HL-60 (cell line): ENCODE measurements at places on chromosomes 12 and 14.
A peak's percentile ranks its signal among the peaks of the same experiment; 100 is the strongest.

DNA sequence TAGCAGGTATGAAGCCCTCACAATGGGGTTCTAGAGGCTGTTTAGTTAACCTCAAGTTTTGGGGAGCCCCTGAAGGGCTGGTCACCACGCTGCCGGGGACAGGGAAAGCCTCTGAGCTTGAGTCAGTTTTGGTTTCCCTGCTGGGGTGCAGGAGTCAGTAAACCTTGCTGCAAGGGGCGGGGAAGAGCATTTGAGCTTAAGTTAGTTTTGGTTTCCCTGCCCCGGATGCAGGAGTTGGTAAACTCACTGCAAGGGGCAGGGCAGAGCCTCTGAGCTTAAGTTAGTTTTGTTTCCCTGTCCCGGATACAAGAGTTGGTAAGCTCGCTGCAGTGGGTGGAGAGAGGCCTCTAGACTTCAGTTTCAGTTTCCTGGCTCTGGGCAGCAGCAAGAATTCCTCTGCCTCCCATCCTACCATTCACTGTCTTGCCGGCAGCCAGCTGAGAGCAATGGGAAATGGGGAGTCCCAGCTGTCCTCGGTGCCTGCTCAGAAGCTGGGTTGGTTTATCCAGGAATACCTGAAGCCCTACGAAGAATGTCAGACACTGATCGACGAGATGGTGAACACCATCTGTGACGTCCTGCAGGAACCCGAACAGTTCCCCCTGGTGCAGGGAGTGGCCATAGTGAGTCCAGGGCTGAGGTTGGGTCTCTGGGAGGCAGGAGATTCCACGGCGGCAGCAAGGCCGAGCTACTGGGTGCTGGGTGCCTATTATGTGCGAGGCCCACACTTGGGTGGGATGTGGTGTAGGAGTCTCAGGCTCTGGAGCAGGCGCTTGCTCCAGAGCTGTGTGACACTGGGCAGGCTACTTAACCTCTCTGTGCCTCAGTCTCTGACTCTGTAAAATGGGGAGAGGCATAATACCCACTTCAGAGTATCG lies at the start of gene OAS2:
OAS2 (plus strand) TSS at position 357 of the 878 bp plus-strand sequence; CDS start at position 447, 90 bp downstream.
- no peak for DNase-seq

- DNase-seq: no peak
These were observed 87.2 kb downstream of the DDX51 start for GRCh38 chr12:132056951-132057350.

DNA sequence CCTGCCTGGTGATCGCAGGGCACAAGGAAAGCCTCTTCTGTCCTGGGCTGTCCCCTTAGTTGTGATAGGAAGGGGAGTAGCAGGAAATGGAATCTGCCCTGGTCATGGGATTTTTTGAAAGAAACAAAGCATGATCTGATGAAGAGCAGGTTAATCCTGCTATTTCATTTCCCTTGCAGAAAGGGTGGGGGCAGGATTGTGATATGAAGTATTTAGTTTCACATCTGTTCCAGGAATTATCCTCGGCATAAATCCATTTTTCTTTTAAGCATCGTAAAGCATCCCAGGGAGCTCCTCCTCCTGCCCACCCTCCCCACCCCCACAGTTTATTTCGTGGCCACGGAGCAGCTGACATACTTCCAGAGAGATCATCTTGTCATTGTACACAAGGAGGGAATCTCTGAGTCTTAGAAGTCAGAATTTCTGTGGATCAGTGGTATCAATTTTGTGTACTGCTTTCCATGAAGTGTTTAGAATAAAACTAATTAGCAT lies 53.1 kb downstream of the TGFB3 start:
- DNase-seq: no peak

- no peak for DNase-seq
These were observed 25.4 kb downstream of the UTP20 start for GRCh38 chr12:101305226-101305779.

DNA sequence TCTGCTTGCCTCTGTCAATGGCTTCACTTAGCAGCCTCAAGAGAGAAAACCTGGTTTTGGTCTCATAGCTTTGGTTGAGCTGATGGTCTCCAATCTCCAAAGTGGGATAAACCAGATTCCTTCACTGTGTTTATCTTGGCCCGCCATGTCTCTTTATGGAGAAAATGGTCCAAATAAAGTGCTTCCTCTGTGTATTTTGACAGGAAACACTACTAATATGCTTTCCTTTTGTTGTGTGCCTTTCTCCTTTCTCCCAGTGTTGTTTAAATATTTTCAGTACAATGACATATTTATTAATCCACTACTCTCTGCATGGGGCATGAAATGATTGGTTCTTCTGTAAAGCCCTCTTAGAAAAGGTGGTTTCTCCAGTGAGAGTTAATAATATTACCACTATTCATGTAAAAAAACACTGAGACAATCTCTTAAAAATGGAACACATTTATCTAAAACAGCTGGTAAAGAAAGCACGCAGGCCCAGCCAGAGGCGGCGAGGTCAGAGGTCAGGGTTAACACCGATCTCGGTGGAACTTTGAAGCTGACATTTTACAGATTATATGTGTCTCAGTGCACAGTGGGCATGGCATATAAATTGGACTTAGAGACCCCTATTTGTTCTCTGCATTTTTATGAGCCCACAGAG lies 24.2 kb downstream of the TMEM30B start:
- no peak for DNase-seq

DNA sequence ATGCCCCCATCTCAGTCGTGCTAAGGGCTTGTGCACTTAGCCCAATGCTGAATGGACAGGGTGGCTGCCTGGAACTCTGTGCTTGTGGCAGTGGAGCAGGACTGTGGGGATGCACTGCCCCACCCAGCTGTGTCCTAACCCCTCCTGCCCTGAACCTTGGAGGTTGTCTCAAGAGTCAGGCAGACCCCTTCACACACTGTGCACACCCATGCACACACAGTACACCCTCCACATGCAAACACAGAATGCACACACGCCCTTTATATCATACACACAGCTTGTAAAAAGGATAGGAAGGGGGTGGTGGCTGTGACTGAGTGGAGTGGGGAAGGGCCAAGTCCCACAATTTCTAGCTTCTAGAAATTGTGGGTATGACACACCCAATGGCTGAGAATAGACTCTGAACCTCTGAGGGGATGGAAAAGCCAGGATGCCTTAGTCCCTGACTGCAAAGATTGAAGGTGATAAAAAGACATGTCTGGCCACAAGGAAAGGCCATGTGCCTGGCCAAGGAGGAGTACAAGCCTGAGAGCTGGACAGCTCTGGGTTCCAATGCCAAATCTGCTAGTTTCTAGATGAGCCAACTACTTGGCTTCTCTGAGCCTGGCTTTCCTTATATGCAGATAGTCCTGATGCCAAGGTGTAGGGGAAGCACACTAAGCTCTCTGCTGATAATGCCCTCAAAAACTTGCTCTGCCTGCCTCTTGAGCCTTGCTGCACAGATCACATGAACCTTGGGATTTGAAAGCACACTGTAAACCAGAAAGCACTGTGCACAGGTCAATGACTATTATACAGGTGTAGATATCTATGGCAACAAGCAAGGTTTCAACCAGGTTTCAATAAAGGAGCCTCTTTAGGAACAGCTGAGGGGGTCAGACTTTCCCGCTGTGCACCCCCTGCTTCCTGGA lies 8.4 kb downstream of the KRT8 start:
- no peak for DNase-seq

DNA sequence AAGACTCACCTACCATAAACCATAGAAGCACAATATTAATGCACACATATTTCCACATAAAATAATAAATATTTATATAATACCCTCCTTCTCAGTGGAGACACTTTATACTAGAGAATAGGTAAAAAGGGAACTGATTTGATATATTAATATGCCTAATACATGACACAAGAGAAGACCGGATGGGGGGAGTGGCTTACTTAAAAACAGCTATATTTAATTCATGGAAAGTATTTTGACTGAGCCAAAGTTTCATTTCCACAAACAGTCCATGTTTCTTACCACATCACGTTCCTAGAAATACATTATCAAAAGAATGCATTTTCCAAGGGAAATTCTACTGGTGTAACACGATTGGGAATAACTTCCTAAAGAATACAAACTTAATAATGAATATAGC lies 63.4 kb downstream of the ITPR2 start:
- no peak for DNase-seq

DNA sequence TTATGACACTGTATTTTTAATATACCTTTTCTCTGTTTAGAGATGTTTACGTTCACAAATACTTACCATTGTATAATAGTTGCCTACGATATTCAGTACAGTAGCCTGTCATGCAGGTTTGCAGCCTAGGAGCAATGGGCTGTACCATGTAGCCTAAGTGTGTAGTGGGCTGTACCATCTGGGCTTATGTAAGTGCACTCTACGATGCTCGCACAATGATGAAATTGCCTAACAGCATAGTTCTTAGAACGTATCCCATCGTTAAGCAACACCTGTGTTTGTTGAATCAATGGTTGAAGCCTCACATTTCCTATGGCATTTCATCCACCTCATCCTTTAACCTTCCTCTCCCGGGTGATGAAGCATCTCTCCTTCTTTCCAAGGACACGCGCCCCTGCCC lies 12.5 kb upstream of the EML1 start:
- DNase-seq: no peak

- DNase-seq: no peak
These were observed 112.2 kb upstream of the USP44 start for GRCh38 chr12:95663525-95663924.

DNA sequence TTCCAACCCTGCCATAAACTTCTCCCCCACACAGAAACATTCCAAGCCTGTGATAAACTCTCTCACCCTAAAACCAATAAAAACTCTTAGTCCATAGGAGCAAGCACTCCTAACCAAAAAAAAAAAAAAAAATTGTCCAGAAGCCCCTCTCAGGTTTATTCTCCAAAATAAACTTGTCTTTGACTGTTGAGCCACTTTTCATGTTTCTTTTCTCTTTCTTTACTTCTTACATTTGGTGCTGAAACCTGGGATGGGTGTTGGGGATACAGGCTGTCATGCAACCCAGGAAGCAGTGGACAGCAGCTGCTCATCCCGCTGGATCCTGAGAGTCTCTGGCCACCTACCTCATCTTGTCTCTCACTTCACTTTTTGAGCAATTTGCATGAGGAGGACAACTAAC lies 2.0 kb upstream of the ADAM20 start:
- no peak for DNase-seq

DNA sequence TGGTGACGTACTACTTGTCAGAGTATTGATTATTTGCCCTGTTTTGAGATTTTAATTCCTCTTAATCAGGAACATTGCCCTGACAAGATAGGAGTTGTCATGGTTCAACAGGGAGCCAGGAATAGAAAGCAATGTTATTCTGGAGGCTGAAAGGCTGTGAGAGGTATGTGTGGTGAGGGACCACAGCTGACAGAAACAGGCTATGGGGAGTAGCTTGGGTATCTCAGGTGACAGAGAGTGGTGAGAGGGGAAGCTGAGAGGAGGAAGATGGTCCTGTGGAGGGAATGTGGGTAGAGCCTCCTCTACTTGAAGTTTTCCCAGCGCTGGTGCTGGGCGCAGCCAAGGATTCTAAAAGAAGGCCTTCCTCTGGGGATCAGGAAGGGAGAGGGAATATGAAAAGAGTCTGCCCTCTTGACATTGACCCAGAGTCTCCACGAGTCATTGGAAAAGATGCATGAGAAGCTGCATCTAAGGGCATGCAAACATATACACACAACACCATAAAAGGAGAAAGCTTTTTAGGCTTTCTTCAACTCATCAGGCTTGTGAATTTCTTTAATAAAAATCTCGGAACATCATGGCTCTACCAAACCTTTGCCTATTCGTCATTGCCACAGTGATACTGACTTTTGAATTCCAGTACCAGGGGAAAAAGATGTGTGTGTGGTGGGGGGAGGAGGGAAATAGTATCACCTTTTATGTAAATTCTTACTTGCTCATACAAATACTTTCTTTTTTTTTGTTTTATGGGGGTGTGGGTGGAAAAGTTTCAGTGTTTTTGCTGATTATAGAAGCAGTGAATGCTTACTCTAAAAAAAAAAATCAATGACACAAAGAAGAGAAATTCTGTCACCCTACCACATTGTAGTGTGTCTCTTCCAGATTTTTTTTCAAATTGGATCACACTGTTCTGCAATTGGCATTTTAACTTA lies 39.9 kb upstream of the DHRS7 start:
- no peak for DNase-seq

GRCh38 chr12:88202500-88202899 lies 60.4 kb downstream of the TMTC3 start:
- no peak for DNase-seq

GRCh38 chr12:101927036-101927435 lies 49.7 kb downstream of the DRAM1 start:
- DNase-seq: peak; percentile 52

- no peak for DNase-seq
These were observed 65.0 kb downstream of the TESC start for GRCh38 chr12:117034249-117034648.

DNA sequence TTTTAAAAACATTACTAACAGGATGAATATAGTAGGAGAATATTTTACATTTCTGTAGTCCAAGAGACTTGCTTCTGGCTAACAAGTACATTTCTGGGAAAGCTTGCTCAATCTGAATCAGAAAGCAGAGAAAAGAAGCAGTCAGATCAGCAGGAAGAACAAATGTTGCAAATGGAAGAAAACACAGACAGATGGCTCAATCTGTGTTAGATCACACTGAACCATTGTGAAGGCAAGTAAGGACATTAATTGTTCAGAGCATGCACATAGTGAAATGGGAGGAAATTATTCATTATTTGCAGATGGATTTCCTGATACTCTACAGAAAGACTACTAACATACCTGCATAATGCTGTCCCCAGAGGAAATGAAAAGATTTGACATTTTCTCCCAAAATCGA lies 65.2 kb upstream of the CNOT2 start:
- no peak for DNase-seq

DNA sequence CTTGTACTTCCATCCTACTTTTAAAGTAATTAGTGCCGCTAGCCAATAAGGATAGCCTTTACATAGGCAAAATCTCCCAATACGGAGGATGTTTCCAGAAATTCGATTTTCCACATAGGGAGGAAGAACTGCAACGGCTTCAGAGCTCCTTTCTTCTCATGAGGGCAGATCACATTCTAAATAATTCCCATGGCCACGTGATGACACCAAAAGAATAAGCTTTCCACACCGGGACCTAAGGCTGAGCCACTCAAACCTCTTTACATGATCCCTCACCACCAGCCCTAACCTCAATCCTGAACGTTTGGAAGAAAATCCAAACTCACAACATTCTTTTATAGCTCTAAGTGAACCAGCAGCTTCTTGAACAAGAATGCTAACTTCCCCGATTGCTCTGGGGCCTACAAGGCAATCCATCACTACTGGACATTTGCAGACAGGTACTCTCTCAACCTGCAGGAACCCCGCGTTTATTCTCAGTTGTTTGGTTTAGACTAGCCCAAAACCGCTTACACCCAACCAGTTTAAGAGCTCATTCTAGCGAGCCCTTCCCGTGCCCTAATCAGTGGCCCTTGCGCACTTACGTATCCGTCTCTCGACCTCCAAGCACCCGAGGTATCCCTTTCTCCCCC lies 884 bp downstream of the CAPRIN2 start:
- no peak for DNase-seq

GRCh38 chr12:42996869-42997431 lies 407.4 kb upstream of the PRICKLE1 start:
- no peak for DNase-seq

GRCh38 chr12:106736051-106736957 lies 38.2 kb upstream of the RIC8B start:
- DNase-seq: no peak

- no peak for DNase-seq
These were observed 9.2 kb downstream of the PRPH start for GRCh38 chr12:49304161-49304560.
